ENCODE measurements at places on chromosomes 4 and X.

GRCh38 chr4:4721636-4722035, 137.8 kb upstream of the MSX1 start:
- no peak for DNase-seq

- DNase-seq = no peak
Observed at GRCh38 chr4:107444-108429, 16.6 kb upstream of the ZNF718 start.

- DNase-seq = peak; percentile 51
Observed at GRCh38 chrX:154486396-154487207, at the start of gene UBL4A. Gene UBL4A (minus strand): TSS chrX:154486615. CDS start chrX:154486584, 31 bp downstream.

GRCh38 chr4:155941820-155942219, 11.8 kb downstream of the CTSO start:
- no peak for DNase-seq

GRCh38 chr4:161287678-161288352, 876.0 kb downstream of the FSTL5 start:
- no peak for DNase-seq

DNA sequence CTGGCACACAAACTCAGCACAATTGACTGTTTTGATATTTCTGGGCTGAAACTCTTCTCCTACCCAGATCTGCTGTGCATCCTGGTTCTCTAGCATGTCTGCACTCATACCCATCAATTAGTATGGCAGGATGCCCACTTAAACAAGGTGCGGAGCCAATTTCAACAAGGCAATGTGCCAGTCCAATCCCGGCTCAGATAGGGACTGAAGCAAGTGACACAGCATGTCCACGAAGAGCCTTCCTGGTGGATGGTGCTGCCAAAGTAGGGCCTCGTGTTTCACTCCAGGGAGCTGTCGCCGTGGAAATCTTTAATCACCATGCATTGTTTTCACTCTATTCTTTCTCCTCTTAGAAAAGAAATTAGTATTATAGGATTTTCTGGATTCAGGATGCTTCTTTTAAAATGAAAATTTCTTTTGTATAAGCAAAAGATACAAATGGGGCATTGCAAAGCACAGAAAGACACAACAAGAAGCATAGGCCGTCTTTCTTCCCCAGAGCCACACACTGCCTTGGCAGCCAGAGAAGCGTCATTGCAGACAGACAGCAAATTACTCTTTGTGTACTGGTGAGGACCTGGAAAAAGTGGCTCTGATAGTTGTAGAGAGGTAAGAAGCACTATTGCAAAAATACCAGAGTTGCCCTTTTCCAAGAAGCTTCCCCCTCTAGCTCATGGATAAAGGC, 40.6 kb upstream of the LSM6 start:
- DNase-seq = no peak

GRCh38 chr4:158833602-158834001, 64.8 kb downstream of the FNIP2 start:
- no peak for DNase-seq

- DNase-seq = no peak
Observed at GRCh38 chr4:176188654-176189053, 6.7 kb downstream of the SPATA4 start.

DNA sequence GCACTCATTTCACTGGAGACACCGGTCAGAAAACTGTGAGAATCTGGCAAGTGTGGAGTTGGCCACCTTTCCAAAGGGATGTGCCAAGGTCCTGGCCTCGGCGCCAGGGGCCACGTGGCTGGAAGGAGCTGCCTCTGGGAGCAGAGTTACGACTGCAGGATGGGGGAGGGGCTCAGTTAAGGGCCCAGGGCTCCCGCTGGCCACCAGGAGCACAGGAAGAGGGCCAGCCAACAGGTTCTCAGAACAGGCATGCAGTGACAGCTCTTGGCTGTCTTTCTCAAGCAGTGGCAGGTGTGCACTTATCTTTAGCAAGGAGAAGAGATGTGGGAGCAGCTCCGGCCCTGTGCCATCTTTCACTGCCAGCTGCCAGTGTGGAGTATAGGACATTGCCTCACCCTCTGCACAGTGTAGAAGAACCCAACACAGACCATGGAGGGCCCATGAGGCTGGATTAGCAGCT, 115.9 kb upstream of the RBPJ start:
- no peak for DNase-seq

GRCh38 chrX:10649265-10649664, 28.9 kb upstream of the MID1 start:
- no peak for DNase-seq

- no peak for DNase-seq
Observed at GRCh38 chr4:76688619-76689144, 209.3 kb downstream of the SOWAHB start.
